Mammary epithelial cell (primary cell): ENCODE measurements at places on chromosomes 16 and 17. TPM values are rescaled to one million over a fixed set of nuclear protein-coding genes. Genes with fewer than 3 reads are reported as not detected.

GRCh38 chr17:29573558-29573869, 5.0 kb downstream of the TP53I13 start:
- DNase-seq, result no peak

- peak; percentile 69 for DNase-seq
Observed at GRCh38 chr17:64658931-64659330, 3.2 kb downstream of the SMURF2 start.

GRCh38 chr17:33864758-33865229, 390.3 kb upstream of the CCL2 start:
- no peak for DNase-seq

Gene OR1A1
- total RNA-seq, result not detected in 2 replicates

Gene SLC4A1
- total RNA-seq, result not detected

DNA sequence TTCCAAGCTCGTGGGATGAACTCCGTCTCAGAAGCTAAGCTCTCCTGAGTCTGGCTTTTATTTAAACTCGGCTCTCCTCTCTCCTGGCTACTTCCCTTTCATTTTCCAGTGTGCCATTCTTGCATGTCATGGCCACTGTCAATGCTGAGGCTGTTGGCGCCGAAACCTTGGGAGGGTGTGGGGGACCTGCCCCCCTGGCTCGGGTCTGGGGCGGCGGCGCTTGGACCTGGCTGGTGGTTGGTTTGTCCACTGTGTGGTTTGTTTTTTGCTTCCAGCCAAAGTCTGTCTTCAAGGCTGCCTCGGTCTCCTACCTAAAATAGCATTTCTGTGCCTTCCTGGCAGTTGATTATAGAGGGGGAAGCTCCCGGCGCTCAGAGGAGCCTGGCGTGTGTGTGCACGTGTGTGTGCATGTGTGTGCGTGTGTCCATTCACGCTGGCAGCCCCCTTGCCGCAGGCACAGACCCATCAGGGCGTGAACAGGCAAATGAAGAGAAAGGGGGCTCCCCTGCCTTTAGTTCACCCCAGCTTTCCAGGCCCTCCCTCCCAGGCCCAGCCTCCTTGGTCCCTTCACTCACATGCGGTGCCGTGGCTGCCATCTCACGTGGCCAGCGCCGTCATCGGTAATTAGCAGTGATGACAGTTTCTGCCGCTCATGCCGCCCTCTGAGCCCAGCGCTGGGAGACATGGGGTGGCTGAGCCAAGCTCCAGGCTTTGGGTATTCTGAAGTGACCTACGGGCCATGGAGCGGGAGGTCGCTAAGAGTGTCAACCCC, 179.9 kb downstream of the SEC14L1 start:
- peak; percentile 39 for DNase-seq

Gene TUBG1
- 43.0 TPM for total RNA-seq

DNA sequence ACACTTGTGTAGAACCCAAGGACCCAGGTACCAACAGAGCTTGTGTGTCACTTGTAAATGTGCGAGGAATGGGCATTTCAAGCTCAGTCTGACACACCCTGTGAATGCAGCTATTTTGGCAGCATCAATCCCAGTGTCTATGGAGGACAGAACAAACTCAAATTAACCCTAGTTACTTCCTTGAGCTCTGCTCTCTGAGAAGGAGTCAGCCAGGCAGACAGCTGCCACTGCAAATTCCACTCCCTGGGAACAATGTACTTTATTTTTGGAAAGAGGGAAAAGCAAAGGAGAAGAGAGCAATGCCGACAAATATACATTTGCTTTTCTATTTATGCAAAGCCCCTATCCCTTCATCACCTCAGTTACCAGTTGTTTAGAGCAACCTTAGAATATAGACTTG, 48.4 kb upstream of the NOG start:
- DNase-seq, result no peak

- no peak for DNase-seq
Observed at GRCh38 chr16:75653922-75654321, 6.3 kb downstream of the TERF2IP start.

DNA sequence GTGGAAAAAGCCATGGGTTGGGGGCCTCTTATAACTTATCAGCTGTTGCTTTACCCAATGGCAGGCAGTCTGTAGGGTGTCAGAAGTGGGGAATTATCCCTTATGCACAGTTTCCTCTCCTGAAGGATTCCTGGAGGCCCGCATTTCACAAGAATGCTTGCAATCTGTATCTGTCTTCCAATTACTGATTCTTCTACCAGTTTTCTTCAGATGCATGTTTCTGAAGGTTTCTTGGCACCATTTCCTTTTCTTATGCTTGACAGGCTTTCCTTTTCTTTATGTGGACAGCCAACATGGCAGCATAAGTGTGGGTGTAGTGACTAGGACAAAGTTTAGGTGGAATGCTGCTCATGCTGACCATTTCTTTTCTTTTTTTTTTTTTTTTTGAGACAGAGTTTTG, 36.1 kb downstream of the MAP3K3 start:
- no peak for DNase-seq

- DNase-seq, result no peak
Observed at GRCh38 chr17:80158846-80159245, 11.0 kb upstream of the CARD14 start.

GRCh38 chr17:15912416-15912955, 32.4 kb upstream of the ADORA2B start:
- no peak for DNase-seq

- no peak for DNase-seq
Observed at GRCh38 chr16:85481206-85481605, 131.9 kb upstream of the GSE1 start.

Gene ALOX15
- not detected in 2 replicates for total RNA-seq

Gene PAFAH1B1
- 191 and 236 TPM in 2 replicates for total RNA-seq

Gene PLK1
- 21.2 and 57.9 TPM in 2 replicates for total RNA-seq

DNA sequence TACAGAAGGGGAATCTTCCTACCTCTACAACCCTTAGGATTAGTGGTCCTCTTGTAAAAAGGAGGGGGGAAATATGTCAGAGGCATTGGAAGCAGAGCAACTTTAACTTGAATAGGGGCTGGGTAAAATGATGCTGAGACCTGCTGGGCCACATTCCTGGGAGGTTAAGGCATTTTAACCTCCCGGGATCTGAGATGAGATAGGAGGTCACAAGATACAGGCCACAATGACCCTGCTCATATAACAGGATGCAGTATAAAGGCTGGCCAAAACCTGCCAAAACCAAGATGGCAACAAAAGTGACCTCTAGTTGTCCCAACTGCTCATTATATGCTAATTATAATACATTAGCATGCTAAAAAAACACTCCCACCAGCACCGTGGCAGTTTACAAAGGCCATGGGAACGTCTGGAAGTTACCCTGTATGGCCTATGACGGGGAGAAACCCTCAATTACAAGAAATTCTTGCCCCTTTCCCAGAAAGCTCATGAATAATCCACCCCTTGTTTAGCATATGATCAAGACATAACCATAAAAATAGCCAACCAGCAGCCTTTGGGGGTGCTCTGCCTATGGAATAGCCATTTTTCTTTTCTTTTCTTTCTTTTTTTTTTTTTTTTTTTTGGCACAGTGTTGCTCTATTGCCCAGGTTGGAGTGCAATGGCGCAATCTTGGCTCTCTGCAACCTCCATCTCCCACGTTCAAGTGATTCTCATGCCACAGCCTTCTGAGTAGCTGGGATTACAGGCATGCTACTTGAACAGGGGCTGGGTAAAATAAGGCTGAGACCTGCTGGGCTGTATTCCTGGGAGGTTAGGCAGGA, 6.2 kb upstream of the C1QTNF1 start:
- no peak for DNase-seq

Gene AOC3
- total RNA-seq, result 0.31 and 0.78 TPM in 2 replicates

Gene EVPL
- total RNA-seq, result 1.0 TPM

DNA sequence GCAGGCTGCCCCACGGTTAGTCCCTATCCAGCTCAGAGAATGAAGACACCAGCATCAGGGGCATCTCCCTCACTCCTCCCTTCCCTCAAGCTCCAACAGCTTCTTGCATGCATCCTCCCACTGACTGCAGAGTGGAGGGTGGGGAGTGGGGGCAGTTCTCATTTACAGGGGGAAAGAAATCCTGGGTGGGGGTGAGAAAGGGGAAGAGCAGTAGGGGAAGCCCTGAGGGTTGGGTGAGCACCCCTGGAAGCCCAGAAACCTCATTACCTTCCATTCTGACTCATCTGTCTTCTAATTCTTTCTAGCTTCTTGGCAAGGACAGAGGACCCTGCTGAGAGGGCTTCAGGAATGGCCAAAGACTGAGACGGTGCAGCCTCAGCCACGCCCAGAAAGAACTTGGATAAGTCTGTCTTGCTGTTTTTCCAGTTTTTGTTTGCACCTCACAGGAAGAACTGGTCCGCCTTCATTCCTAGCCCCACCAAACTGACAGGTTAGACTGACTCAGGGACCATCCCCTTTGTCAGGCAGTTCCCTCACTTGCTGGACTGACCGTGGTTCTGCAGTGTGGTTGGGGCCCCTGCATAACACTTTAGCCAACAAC, 52.5 kb upstream of the WSB1 start:
- DNase-seq, result peak; percentile 90

Gene PPM1E
- total RNA-seq, result 0.09 and 0.40 TPM in 2 replicates

DNA sequence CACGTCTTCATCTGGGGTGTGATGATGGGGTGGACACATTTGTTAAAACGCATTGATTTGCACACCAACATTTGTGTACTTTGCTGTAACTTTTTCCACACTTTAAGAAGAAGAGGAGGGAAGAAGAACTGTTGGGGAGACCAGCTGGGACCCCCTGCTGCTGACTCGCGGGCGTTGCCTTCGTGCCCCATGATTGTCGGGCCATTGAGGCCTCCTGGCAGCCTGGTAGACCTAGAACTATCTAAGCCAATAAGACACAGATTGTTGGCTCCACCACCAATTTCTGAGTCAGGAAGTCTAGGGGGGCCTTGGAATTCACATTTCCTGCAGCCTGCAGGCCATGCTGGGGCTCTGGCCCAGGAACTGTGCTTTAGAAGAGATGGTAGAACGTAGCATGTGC, 105.5 kb downstream of the TNFRSF13B start:
- DNase-seq, result no peak

DNA sequence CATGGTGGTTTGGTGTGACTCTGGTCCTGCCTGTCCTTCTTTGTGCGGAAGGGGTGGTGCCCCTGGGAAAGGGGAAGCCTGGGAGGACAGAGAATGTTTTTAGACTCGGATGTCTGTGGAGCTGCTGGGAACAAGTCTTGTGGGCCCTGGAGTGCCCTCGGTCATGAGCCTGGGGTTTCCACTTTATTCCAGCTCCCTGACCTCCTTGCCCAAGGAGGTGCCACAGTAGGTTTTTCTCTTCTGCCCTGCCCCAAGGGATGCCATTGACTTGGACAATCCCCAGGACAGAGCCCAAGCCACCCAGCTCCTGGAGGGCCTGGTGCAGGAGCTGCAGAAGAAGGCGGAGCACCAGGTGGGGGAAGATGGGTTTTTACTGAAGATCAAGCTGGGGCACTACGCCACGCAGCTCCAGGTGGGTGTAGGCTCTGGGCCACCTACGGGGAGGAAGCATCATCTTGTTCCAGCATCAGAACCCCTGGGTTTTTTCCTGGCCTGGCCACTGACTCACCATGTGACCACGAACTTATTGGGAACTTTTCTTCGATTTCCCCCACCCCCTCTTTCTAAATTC, 1.4 kb downstream of the STAT5A start:
- no peak for DNase-seq

Gene SYCE1L
- 10.6 and 16.4 TPM in 2 replicates for total RNA-seq

Gene TBC1D3I
- not detected in 2 replicates for total RNA-seq

DNA sequence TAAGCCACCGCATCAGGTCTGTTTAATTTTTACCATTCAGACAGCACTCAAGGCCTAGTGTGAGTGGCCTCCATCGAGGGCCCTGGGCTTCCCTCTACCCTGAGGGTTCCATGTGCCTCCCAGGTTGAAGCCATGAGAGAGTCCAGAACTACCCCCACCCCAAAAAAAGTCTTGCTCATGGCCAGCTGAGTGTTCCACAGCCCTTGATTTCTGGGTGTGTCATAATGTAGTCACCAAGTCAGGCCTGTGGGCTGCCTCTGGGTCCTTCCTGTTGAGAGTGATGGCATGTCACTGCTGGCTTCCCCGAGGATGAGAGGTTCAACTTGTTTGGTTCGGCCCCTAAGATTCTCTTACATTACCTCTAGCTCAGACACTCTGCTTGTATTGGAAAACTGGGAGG, 100.6 kb downstream of the PITPNC1 start:
- peak; percentile 76 for DNase-seq

Gene DNAJA2
- total RNA-seq, result 72.0 TPM

DNA sequence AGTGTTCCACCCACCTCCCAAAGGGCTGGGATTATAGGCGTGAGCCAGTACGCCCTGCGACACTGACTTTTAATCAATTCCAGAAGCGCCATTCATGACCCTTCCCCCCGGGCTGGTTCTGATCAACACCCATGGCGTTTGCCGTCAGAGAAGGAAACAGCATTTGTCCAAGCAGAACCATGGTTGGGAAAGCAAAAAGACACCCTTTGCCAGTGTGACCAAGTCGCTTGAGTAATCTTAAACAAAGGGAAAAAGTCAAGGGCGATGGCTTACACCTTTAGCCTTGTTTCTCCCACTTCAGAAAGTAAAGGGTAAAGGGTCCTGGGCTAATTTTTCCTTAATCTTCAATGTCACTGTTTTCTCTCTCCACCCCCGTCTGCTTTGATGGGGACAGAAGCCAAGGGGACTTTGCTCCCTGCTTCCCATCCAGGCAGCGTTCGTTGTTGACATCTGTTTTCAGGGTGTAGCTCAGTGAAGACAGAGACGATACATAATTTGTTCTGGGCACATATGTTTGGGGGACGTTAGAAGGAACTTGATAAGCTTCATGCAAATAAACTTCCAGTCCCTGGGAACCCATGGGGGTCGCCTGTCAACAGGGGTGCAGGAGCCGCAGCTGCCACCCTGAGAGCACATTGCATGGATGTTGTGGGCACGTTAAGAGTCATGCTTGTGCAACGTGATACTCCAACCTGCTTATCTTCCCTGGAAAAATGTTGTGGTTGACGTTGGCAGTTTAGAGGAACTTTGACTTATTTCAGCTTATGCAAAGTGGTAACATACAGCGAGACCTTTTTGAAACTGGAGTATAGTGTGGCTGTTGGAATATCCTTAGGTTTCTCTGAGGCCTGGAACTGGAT, 50.6 kb upstream of the TANGO6 start:
- DNase-seq, result no peak

- DNase-seq, result no peak
Observed at GRCh38 chr17:62832405-62832804, 24.3 kb upstream of the MARCHF10 start.

GRCh38 chr16:70664325-70665112, 18.2 kb downstream of the IL34 start:
- DNase-seq, result no peak

Gene CDK5R1
- 1.7 TPM for total RNA-seq

DNA sequence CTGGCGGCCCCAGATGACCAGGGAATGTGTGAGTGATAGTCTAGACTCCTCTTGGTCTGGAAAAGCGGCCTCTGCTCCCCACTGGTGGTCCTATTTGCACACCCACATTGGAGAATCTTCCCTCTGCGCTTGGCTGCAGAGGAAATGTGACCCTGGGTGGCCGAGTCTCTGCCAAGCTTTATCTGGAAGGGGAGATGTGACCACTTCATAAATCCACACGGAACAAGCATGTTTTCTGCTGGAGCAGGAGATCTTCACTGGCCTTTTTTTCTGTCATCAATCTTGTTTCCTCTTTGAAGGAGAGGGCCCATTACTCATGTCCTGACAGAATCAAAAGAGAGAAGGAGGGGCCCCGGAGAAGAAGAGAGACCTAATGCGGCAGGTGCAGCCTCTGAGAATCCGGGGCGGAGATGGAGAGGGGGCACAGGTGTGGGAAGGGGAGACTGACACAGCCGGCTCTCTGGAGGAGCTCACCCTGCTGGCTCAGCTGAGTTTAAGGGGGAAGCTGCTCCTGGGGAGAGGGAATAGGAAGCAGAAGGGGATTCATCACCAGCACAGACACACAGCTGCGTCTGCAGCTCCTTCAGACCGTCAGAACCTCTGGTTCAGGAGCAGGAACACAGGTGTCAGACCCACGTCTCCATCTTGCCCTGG, 116.3 kb downstream of the SOX9 start:
- no peak for DNase-seq
